ENCODE measurements at places on chromosomes 7 and 10.

GRCh38 chr7:87082675-87083074 is 23.2 kb upstream of the ELAPOR2 start:
- no peak for DNase-seq

DNA sequence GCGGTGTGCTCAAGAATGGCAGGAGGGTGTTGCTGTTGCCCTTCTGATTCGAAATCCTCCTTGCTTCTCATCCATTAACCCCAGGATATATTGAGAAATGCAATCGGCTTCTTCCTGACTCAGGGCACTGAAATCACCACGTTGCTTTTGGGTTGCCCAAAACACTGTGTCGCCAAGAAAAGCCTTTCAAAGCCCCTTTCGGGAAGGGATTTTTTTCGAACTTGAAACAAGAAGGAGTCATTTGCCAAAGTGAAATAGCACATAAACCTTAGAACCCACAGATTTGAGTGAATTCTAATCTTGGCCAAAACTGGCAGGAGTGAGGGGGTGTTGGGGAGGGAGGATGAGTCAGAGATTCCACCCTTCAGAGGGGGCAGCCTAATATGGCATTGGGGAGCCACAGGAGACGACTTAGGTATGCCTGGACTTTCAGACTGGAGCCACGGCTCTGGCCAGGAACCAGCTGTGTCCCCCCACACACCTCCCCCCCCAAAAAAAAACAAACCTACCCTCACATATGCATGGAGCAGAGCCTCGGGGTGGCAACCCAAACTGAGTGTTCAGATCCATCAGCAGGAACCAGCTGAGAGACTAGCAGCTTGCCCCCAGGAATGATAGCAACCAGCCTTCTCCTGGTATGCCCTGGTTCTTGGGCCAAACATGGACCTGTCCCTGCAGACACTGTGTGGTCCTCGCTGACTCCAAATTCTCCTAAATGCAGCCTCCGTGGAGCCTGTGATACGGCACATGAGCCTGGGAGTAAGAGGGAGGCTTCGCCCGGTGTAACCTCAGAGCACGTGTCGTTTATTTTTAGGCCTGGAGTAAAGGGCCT is 138.4 kb downstream of the FGFR2 start:
- DNase-seq = no peak

DNA sequence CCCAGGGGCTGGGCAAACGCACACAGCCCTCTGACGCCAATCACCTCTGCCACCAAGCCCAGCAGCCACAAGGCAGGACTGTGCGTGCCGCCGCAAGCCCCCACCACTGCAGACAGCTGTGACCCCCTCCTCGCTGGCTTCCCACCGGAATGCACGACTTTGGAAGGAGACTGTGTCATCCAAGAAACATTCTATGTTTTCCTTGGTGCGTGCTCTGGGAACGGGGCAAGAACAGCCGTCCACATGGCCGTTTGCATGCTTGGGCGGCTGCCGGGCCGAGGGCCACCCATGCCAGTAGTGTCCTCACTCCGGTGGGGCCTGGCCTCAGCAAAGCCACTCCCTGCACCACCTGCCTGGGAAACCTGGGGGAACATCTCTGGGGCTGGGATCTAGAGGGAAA is 17.6 kb upstream of the ELN start:
- no peak for DNase-seq

DNA sequence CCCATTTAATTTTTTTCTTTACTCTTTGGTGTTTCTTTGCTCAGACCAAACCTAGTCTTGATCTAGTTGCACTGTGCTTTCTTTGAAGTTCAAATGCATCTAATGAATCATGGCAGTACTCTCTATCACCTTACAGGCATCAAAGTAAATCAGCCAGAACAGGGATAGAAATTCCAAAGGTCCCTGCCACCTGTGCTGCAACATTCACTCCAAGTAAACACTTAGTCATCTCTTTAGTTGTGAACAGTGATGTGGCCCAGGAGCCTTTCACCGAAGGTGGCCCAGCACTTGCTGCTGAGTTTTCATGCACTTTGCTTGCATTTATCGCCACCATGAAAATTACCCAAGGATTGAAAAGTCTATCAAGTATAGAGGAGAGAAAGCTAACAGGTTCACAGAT is 314.1 kb upstream of the ETV1 start:
- DNase-seq = no peak

DNA sequence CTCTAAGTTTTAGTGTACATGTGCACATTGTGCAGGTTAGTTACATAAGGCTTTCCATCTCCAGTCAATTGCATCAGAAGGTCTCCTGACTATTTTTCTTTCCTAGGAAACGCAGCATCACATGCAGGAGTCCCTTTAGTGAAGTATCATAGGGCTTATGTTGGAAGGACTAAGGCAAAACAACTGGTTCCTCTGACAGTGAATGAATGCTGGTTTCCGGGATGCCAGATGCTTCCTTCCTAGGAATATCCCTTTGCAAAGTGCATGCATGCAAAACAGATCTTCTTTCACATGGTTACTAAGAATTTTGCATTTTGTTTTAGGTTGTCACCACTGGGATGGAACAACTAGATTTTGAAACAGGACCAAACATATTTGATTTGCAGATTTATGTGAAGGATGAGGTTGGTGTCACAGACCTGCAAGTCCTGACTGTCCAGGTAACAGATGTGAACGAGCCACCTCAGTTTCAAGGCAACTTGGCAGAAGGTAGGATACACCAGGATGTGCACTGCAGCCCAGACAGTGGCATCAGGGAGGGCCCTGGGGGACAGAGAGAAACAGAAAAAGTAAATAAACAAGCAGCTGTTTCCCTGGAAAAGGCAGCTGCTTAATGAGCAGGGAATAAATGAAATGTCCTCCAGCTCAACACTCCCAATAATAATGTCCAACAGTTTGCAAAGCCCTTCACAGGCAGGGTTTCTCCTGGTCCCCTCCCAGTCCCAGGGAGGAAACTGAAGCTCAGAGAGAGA is 17.8 kb downstream of the CDHR3 start:
- DNase-seq = no peak

DNA sequence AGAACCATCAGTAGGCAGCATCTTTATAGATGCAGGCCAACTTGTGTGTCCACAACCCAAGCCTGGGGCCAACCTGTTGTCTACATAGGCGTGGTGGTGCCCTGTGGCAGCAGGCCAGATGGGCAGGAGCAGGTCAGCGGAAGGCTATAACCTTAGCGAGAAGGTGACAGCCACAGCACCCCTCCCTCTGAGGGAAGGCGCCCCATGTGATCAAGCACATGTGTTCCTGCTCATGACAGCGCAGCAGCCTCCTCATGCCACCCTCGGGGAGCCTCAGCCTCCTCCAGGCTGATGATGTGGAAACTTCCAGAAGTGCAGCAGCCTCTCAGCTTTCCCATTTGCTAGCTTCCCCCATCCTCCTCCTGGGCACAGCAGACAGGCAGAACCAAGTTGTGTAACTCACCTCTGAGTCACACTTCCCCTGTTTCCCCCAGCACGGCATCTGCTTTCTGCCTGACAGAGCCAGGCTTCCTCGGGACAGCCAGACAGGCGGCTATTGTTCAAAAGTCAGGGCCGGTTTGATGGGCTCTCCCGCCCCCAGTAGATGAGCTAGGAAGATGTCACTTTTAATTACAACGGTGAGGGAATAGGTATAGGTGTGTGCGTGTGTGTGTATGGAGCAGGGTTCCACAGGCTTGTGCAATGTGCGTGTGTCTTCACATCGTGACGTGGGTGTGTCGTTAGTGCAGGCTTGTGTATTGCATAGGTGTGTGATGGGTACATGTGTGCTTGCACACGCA is 312.0 kb upstream of the ZMIZ1 start:
- peak; percentile 93 for DNase-seq

GRCh38 chr10:117348236-117348635 is 27.0 kb downstream of the PDZD8 start:
- DNase-seq = no peak

GRCh38 chr7:102077081-102077480 is 209.6 kb upstream of the SH2B2 start:
- DNase-seq = no peak

GRCh38 chr7:118059209-118059608 is 124.8 kb upstream of the LSM8 start:
- DNase-seq = no peak

- no peak for DNase-seq
These were observed 26.0 kb downstream of the PRSS2 start for GRCh38 chr7:142796501-142797390.

- no peak for DNase-seq
These were observed 10.8 kb upstream of the ADCY1 start for GRCh38 chr7:45563401-45563800.

Data from fibroblast of gingiva (primary cell).